ENCODE measurements at places on chromosomes 2 and 18.

DNA sequence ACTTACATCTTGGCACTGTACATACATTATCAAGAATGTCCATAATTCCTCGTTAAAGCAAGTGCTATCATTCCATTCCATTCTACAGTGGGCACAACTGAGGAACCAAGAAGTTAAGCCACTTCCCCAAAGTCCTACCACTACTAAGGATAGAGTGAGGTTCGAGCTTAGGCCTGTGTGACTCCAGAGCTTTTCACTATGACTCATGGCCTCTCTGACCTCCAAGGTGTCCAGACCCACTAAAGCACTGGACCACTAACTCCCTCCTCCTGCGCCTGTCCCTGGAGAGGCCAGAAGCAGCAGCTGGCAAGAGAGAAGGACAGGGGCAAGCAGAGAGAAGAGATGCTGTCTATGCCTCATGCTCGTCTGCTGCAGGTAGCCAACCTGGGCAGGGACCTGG is 117.0 kb downstream of the ZBTB7C start:
- no peak for DNase-seq

GRCh38 chr2:219119422-219120043 is 41.1 kb downstream of the NHEJ1 start:
- DNase-seq = peak; percentile 55

DNA sequence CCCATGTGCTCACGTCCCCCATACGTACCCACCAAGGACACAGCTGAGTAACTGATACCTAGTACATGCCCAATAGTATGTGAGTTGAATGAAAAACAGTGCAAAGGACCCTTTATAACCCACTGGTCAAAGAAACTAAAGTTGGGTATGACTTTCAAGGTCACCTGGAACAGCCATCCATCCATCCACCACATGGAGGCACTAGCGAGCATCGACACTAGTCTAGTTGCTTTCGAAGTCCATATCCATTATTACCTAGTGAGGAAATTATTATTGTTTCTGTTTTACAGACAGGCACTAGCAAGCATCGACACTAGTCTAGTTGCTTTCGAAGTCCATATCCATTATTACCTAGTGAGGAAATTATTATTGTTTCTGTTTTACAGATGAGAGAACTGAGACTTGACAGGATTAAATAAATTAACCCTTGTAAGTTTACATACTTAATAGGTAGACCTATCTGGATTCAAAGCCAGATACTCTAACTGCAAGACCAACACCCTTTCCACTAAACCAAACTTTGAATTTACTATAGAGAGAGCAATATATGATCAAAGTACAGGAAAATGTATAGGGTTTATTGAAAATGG is 233.7 kb downstream of the METTL4 start:
- DNase-seq = peak; percentile 44

GRCh38 chr2:160388464-160389263 is 104.9 kb downstream of the RBMS1 start:
- peak; percentile 38 for DNase-seq

GRCh38 chr18:34795070-34795732 is 85.1 kb downstream of the DTNA start:
- DNase-seq = no peak

- no peak for DNase-seq
Observed at GRCh38 chr2:439556-440402, 151.9 kb upstream of the ALKAL2 start.

GRCh38 chr2:96143231-96143847 is 1.9 kb downstream of the DUSP2 start:
- DNase-seq = no peak

DNA sequence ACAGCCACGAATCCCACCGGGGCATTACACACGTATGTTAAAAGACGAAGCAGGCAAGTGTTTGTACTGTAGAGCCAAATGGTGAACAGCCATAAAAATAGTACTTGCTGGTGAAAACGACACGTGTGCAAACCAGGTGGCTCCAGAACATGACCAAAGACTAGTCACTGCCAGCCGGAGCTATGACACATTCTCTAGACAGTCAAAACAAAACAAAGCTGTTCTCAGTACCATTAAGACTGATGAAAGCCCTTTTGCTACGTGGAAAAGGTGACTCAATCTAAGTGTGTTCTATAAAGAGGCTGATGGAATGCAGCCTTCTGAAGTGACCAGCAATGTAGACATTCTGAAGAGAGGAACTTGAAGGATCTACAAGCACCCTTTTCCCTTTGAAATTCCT is 367.7 kb upstream of the NETO1 start:
- no peak for DNase-seq

GRCh38 chr2:150388289-150388625 is 99.2 kb downstream of the RND3 start:
- no peak for DNase-seq

- DNase-seq = no peak
Observed at GRCh38 chr2:65960953-65961352, 474.0 kb upstream of the MEIS1 start.

- no peak for DNase-seq
Observed at GRCh38 chr2:238043851-238044250, 16.9 kb upstream of the SCLY start.

GRCh38 chr2:194166818-194167217 is 1490.2 kb upstream of the SLC39A10 start:
- no peak for DNase-seq

DNA sequence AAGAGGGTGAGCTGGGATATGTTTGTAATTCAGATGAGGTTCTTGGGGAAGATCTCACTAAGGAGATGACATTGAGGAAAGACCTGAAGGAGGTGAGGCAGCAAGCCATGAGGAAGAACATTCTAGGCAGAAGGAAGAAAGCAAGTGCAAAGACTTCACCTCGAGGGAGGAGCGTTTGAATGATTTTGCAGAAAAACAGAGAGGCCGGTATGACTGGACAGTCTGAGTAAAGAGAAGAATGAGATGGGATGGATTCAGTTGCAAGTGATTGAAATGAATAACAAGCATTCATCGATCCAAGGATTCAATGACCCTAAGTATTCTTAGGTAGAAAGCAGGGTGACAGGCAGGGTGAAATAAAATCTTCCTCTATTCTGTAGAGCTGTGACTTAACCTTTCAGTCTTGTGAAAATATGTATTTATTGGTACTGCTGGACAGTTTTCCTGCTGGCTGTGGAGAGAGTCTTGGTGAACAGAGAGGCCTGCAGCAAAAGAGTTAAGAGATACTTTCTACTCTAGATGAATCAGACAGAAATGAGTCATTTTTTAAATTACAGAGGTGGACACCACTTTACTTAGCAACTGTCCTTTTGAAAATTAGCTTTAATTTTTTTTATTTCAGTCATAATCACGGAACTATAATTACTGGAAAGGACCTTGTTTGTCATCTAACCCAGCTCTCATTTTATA is 278.4 kb downstream of the LRRTM1 start:
- DNase-seq = no peak

- no peak for DNase-seq
Observed at GRCh38 chr2:238404406-238405216, 22.1 kb upstream of the ASB1 start.

- no peak for DNase-seq
Observed at GRCh38 chr2:42698940-42699339, 65.0 kb downstream of the OXER1 start.

GRCh38 chr2:31831585-31831984 is 179.2 kb downstream of the MEMO1 start:
- no peak for DNase-seq

DNA sequence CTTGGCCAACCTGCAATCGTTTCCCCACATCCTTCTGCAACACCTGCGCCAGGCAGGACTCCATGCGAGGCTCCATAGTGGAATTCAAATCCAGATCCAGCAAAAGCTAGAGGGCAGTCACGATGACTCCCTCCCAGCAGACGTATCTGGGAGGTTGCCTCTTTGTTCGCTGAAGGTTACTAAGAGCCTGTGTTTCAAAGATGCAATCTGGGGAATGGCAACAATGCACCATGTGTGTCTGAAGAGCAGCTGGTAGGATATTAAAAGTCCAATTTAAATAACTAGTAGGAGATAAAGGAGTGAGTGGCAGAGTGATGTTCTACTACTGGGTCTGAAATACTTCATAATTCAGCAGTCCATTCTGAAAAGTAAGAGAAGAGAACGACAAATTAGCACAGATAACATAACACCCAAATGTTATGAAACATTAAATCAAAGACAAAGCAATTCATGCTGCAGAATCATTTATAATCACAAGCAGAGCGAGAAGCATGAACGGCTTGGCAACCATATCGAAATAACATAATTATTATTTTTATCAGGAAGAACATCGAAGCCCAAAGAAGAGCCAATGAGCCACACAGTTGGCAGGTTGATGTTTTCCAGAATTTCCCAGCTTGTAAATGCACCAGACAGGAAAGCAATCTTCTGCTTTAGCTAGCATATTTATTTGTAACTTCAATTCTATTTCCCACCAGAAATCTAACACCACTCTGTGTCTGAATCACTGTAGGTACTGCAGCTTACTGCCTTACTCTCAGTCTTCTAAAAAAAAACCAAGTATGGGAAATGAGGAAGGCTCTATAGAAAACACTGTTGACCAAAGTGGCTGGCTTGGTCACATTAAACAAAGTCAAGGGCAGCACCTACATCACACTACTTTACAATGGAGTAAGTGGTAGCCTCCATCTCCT is 43.2 kb downstream of the CLASP1 start:
- DNase-seq = no peak

DNA sequence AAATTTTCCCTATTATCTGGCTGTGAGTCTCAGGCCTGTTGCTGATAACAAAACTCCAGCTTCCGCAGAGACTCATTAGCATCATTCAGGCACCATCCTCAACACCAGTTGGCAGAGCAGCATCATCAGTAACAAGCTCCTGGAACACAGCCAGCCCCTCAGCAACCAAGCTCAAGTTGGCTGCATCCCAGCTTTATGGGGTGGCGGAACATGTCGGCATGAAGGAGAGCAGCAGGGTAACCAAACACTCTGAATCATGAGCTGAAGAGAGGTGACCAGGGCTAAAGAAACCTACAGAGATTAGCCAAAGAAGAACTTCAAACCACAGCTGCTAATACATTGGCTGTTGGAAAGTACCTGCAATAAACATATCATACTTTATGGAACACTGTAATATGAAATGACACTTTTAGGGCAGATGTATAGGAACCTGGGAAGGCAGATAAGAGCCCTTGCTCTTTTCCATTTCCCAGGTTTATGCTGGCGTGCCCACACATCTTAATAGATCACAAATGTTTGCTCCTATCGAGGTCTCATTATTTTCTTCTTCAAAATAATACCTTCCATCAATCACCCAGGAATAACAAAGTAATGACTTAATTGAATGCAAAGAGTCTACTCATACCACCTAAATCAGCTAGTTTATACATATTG is 63.8 kb downstream of the PDE11A start:
- no peak for DNase-seq

- DNase-seq = no peak
Observed at GRCh38 chr2:142218471-142218870, 87.7 kb upstream of the LRP1B start.

DNA sequence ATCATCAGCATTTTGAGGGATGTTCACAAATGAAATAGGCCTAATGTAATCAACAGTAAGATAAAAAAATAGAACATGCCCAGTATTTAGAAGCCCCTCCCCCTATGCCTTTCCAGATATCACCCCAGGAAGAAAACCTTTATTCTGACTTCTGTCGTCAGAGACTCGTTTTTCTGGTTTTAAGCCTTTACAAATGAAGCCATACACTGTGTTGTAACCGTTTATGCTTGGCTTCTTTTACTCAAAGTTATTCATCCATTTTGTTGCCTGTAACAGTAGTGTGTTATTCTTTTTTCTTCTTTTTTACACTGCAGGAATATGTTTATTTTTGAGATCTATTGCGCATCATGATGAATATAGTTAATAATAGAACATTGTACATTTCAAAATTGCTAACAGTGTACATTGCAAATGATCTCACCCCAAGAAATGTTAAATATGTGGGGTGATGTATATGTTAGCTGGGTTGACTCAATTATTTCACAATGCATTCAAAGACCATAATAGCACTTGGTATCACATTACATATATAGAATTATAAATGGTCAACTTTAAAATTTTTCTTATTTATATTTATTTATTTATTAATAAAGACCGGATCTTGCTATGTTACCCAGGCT is 28.1 kb upstream of the PNPT1 start:
- DNase-seq = no peak

GRCh38 chr2:154193246-154193645 is 321.5 kb downstream of the GALNT13 start:
- no peak for DNase-seq

DNA sequence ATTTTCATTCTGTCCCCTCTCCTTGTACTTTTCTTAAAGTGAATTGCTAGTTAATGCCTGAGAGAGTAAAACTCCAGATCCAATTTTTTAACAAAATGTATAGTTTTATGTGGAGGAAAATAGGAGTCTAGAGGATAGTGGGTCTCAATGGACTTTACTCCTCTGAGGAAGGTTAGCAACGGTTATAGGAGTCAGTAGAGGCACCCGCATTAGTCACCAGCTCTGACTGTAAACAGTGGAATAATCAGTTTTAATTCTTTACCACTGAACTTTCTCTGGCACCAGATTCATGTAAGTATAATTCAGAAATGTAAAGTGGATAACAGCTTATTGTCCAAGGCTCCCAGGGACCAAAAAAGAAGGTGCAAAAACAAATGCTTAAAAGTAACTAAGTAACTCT is 38.7 kb upstream of the HNMT start:
- no peak for DNase-seq

- no peak for DNase-seq
Observed at GRCh38 chr2:222714361-222715241, 43.1 kb downstream of the MOGAT1 start.

- DNase-seq = no peak
Observed at GRCh38 chr18:76420898-76421684, 74.0 kb downstream of the ZNF516 start.

DNA sequence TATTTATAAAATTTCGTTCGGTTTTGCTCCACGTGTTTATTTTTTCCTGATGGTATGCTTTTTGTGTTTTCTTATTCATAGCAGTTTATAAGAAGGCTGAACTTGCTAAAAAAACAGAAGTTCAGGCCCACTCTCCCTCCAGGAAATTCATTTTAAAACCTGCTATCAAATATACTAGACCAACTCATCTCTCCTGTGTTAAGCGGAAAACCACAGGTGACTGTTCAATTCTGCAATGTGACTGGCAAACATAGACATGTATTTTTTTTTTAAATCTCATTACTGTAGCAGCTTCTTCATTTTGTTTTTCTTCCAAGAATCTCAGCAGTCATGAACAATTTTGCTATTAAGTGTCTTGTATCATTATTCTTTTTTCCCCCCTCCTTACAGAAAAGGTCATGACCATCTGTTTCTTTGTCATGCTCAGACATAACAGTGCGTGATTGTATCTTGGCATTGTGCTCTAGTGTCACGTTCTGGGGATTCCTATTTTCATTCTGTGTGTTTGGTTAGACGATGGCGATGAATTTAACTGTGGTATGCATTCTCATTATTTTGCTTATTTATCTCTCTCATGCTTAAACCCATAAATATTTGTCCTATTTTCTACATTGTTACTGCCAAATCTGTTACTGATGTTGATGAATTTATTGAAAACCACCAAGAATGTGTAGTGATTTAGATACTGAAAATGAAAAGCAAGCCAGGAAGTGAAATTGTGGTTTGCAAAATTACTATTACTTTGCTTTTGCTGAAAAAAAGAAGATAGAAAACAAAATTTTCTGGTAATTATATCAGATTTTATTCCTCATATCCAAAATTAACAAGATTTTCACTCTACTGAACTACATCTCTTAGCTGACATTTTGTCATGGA is 74.6 kb upstream of the UNC80 start:
- no peak for DNase-seq
